ENCODE measurements at places on chromosomes 3 and 15.

DNA sequence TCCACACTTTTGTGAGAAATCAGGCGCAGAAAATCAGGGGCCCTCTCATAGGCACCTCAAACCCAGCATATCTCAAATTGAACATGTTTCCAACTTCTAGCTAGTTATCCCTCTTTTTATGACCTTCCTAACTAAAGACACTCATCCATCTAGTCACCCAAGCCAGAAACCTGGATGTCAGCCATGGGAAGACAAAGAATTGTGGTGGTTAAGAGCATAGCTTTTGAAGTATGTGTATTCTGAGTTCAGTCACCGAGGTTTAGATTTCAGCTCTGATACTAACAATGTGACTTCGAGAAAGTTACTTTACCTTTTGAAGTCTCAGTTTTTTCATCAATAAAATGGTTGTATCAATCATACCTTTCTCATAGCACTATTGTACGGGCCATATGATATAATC lies 495.5 kb downstream of the NLGN1 start:
- DNase-seq = no peak

DNA sequence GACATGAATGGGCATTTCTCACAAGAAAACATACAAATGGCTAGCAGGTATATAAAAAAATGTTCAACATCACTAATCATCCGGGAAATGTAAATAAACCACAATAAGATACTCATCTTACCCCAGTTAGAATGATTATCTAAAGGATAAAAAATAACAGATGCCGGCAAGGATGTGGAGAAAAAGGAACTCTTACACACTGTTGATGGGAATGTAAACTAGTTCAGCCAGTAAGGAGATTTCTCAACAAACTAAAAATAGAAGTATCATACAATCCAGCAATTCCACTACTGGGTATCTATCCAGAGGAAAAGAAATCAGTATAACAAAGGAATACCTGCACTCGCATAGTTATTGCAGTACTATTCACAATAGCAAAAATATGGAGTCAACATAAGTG lies 124.2 kb downstream of the SATB1 start:
- DNase-seq = no peak

- DNase-seq = no peak
Measured at GRCh38 chr3:129587566-129588210, 18.8 kb downstream of the PLXND1 start.

GRCh38 chr15:78927077-78927790 lies 17.6 kb downstream of the CTSH start:
- DNase-seq = no peak
